ENCODE measurements at places on chromosomes 2 and 18.

DNA sequence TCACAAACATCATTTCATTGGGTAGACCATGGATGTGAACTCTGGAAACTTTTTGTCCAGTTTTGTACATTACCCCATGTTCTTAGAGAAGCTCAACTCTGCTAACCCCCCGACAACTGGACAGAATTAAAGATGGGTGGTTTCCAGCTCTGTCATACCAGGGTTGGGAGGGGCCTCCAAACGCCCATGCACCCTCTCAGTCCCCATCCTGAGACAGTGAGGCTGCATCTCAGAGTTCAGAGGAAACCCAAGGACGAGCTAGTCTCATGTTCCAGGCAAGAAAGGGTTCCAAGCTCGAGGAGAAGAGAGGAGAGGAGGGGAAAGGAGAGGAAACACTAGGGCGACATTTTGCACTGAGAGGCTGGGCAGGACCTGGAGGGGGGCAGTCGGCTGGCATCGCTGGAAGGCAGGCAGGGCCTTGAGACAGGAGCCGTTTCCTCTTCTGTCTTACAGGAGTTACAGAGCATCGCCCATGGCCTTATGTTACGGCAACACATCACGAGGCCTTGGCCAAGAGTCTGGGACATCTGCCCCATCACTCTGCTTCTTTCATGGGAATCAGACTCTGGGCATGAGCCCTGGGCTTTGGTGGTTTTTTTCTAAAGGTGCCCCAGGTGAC, 16.4 kb downstream of the MAL start:
- DNase-seq = no peak

GRCh38 chr18:23306822-23307221, 146.3 kb upstream of the RIOK3 start:
- no peak for DNase-seq

DNA sequence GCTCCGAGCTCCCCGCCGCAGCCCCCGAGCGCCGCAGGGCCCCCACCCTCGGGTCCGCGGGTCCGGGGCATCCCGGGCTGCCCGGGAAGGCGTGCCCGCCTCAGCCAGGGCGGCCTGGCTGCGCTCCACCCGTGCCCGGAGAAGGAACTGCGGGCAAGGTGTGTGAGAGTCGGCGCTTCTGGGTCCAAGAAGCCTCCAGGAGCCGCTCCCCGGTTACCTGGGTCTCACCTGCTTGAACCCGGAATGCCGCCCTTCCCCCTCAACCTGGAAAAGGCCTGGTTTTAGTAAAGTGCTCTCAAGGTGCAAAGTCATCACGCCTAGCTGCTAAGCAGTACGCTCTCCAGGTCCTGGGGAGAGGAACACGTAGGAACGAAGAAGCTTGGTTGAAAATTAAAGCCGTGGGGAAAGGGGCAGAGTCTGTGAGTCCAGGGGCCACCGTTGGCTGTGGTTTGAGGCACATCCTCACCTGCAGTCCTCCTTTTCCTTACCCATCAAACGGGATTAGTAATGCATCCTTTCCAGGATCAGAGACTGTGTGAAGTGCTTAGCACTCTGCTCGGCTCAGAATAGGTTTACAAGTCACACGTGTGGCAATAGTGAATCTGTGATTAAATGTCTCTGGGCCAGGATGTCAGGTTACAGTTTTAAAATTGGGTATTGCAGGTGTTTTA, 1.2 kb downstream of the ASAP2 start:
- no peak for DNase-seq

DNA sequence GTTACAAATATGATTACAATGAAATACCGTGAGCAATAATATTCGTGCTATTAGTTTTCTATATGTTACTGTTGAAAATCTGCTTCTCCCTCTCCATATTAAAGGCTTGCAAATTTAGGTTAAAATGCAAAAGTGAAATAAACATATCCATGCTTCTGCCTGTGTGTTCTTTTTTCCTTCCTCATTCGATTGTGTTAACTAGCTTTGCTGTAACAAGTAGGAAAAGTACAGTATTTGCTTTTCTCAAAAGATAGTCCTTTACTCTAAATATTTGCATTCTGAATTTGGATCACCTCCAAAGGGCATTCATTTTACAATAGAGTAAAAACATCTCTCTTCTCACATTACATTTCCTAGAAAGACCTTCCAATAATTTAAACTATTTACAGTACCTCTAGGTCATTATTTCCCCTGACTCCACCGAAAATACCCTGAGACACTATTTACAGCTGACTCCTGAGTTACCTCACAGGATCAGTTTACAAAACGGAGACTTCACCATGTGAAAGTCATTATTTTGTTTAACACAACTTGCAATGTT, 835.0 kb upstream of the FANCL start:
- DNase-seq = no peak

GRCh38 chr18:23539296-23539695, 36.0 kb downstream of the RMC1 start:
- DNase-seq = no peak

DNA sequence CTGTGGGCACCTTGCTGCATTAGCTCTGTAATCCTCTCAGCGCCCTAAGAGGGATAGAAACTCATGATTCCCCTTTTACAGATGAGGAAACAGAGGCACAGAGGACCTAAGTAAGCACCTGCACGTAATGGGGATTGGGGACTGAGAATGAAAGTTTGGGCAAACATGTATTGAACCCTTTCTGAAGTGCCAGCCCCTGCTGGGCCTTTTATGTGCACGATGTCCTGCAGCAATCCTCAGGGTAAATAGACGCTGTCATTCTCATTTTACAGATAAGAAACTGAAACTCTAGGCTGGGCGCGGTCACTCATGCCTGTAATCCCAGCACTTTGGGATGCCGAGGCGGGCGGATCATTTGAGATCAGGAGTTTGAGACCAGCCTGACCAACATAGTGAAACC, 117.4 kb downstream of the STPG4 start:
- DNase-seq = no peak

- no peak for DNase-seq
Measured at GRCh38 chr18:3207565-3207964, 12.2 kb downstream of the MYOM1 start.

DNA sequence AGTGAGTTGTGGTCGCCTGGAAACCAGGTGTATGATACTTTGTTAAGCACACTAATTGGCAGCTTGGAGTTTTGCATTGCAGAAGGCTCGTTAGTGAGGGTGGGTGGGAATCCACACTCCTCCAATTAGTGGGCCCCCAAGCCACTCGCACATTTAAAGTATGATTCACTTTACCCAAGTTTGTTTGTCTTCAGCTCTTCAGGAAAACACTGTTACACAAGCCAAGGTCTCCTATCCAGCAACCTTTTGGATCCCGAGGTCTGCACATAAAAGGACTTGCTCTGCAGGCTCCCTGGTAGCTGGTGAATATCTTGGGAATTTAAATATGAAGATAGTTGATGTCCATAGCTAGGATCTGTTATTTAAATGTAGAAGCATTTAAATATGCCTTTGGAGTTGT, 66.1 kb downstream of the NPAS2 start:
- DNase-seq = no peak

DNA sequence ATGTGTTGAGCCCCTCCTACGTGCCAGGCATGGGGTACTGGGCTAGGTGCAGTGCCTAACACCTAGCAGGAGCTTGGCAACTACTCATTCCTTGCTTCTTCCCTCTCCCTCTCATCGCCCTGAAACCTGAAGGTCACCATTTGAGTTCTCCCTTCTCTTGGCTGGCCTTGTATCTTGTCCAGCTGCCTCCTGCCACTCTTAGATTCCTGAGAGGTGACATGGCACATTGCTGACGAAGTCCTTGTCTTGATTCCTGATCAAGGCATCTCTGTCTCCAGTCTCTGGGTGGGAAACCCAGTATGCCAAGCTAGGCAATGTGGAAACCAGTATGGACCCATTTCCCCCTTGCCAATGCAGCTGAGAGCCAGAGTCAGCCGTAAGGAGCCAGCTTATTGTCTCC, 9.0 kb upstream of the EFR3B start:
- DNase-seq = no peak

DNA sequence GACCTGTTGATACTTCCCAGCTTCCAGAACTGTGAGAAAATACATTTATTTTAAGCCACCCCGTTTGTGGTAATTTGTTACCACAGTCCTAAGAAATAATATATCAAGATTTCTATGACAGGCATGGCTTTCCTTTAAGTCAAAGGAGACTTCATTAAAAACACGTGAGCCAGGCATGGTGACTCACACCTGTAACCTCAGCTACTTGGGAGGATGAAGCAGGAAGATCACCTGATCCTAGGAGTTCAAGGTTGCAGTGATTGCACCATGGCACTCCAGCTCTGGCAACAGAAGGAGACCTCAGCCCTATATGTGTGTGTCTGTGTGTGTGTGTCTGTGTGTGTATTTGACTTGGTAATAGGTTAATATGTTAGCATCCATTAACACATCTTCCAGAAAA, 69.8 kb upstream of the SCN7A start:
- no peak for DNase-seq

DNA sequence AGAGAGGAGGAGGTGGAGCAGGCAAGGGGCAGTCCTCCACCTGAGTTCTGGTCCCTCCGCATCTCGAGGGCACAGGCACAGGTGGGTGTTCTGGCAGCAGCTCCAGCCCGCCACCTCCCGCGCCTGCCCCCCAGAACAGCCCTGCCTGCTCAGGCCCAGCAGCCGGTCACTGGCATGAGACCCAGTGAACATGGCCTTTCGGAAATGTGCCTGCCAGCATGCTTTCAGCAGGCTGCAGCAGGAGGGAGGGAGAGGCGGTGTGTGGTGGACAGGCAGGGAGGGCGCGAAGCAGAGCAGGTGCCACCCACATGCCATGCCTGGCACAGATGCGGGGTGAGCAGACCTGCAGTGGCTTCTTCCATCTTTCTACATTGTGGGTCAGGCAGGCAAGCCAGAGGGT, 3.4 kb upstream of the OR6B3 start:
- no peak for DNase-seq

GRCh38 chr18:78304192-78305164, 675.1 kb upstream of the SALL3 start:
- DNase-seq = no peak

DNA sequence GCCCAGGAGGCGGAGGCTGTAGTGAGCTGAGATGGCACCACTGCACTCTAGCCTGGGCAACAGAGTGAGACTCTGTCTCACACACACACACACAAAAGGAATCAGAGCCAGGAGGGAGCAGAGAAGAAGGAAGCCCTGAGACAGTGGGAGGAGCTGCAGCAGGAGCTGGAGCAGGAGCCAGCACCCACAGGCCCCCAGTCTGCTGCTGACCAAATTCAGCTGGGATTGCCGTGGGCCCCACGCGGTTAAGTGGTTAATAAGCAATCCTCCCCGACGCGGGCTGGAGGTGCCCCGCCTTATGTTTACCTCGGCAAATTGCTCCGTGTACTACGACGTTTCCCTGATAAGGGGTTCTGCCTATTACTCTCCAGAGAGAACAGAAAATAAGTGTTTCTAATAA, 265.3 kb downstream of the TWIST2 start:
- DNase-seq = no peak

GRCh38 chr2:73177645-73178255, 24.6 kb upstream of the NOTO start:
- DNase-seq = no peak

- DNase-seq = no peak
Measured at GRCh38 chr2:86044045-86044444, 61.6 kb downstream of the POLR1A start.

GRCh38 chr2:120779781-120780283, 44.2 kb downstream of the GLI2 start:
- DNase-seq = peak; percentile 38

GRCh38 chr2:143085125-143085784, 44.0 kb upstream of the ARHGAP15 start:
- DNase-seq = no peak

GRCh38 chr2:138016351-138017087, 52.2 kb downstream of the HNMT start:
- DNase-seq = no peak

- no peak for DNase-seq
Measured at GRCh38 chr2:71713581-71714580, 260.5 kb downstream of the DYSF start.

- peak; percentile 68 for DNase-seq
Measured at GRCh38 chr18:61606759-61607158, 273.5 kb downstream of the CDH20 start.

GRCh38 chr18:52289392-52289791, 50.6 kb upstream of the DCC start:
- no peak for DNase-seq

GRCh38 chr2:1600191-1601066, 143.9 kb downstream of the PXDN start:
- no peak for DNase-seq

GRCh38 chr18:2082676-2083075, 488.6 kb downstream of the METTL4 start:
- DNase-seq = no peak

- DNase-seq = no peak
Measured at GRCh38 chr18:76985951-76986236, 146.7 kb downstream of the MBP start.

DNA sequence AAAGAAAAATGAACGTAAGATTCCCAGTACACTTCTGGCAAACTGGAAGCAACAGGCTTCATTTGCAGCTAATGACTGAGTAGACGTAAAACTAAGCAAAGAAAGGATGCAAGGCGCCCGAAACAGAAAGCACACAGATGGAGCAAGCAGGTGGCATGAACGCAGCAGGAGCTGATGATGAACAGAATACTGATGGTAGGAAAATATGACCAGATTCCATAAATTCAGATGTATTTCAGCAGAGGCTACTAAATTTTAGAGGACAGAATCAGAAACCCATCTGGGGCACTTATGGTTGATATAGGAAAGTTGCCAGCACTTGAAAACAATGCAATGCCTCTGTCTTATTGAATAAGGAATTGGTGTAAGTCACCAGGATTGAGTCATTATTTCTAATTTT, 658.7 kb upstream of the LINC00305 start:
- no peak for DNase-seq

DNA sequence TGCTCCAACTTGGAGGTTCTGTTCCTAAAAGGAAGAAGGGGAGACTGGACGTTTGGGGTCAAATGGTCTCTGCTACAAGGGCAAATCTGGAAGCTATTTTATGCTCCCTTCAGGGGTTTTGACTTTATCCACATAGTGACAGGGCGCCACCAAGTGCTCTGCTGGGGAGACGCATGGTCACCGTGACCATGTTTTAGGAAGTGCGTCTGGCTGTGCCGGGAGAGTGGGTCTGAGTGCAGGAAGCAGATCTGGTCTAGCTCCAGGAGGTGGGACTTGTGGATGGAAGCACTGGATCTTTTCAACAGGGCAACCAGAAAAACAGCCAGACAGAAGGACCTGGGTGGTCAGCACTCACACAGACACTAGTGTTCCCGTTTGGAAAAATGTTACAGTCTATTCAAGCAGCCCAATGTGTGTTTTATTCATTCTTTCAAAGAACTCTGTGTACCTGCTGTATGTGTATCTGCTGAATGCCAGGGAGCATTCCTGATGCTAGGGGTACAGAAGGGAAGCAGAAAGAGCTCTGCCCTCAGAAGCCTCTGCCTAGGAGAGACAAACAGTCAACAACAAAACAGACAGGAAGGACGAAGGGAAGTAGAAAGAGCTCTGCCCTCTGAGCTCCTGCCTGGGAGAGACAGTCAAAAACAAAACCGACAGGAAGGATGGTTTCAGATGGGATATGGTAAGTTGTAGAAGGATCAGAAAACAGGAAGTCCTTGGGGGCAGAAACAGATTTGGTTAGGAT, 14.3 kb downstream of the IMPA2 start:
- peak; percentile 37 for DNase-seq

- DNase-seq = no peak
Measured at GRCh38 chr2:204346906-204347305, 198.4 kb upstream of the PARD3B start.
